H1 (cell line): ENCODE measurements at places on chromosomes 6 and 20.

DNA sequence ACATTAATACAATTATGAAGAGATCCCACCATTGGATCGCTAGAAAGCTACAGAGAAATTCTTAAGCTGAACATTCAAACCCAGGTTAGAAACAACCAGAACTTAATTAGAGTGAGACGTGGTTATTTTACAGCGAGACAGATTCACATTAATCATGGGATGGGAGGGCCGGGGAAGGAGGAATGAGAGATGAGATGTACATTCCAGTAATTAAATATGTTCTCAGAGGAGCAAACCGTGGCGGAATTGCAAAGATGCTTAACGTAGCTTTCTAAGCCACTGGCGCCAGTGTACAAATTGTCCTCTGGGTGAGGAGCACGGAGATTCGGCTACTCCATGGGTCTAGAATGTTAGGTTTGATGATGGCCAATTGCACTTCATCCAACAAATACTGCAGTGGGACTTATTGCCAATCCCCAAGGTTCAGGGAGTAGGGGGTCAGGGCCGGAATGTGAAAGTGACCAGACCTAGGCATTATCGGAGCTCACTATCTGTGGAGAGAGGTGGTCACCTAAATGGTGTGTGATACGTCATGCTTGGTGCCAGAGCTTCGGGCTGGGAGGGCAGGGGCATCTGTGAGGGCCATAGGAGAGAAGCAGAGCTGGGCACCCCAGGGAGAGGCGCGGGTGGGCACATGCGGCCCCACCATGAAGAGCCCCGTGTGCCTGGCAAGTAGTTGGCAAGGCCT lies 114.7 kb downstream of the EDN3 start:
- no peaks in the 10 kb centered on the region for H3K4me1 ChIP-seq
- H3K4me3 ChIP-seq = no peak overlapping the region
- H3K36me3 ChIP-seq = no peaks in the 10 kb centered on the region
- H3K27ac ChIP-seq = no peak overlapping the region

- H3K4me3 ChIP-seq = no peak overlapping the region
- H3K36me3 ChIP-seq = no peaks in the 10 kb centered on the region
- no peak for DNase-seq
- H3K4me1 ChIP-seq = no peaks in the 10 kb centered on the region
Observed at GRCh38 chr20:23251779-23252178, 98.8 kb upstream of the NXT1 start.

DNA sequence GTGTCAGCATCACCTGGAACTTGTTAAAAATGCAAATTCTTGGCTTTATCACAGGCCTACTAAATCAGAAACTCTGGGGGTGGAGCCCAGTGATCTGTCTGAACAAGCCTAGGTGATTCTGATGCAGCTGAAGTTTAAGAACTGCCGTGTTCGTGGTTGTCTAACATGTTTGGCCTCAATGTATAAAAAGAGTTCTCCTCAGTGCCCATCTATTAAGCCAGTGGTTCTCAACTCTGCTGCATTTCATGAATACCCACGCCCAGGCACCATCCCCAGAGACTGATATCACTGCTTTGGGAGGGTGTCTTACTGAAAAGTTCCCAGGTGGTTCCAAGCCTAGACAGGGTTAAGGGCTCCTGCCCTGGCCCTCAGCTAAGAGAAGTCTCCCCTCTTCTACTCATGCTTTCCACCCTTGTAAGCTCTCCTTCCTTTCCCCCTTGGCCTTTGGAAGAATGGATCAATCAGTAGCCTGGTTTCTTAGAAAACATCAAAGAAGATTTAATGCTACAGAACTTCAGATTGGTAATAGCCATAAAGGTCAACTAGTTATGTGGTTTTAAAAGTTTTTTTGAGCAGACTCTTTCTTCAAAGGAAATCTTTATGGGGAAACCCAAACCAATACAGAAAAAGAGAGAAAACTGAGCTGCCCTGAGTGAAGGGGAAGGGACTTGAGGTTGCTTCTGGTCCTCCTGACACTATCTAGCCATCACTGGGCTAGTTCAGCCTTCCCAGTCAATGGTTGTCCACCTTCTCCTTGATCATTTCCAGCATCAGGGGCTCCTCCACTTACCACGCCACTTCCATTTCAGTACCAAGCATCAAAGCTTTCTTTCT lies 38.9 kb upstream of the TNFAIP3 start:
- DNase-seq = no peak
- H3K27ac ChIP-seq = no peak overlapping the region
- no peaks in the 10 kb centered on the region for H3K27me3 ChIP-seq
- no peak overlapping the region for H3K4me3 ChIP-seq
- H3K36me3 ChIP-seq = no peaks in the 10 kb centered on the region
- H3K4me1 ChIP-seq = no peaks in the 10 kb centered on the region

DNA sequence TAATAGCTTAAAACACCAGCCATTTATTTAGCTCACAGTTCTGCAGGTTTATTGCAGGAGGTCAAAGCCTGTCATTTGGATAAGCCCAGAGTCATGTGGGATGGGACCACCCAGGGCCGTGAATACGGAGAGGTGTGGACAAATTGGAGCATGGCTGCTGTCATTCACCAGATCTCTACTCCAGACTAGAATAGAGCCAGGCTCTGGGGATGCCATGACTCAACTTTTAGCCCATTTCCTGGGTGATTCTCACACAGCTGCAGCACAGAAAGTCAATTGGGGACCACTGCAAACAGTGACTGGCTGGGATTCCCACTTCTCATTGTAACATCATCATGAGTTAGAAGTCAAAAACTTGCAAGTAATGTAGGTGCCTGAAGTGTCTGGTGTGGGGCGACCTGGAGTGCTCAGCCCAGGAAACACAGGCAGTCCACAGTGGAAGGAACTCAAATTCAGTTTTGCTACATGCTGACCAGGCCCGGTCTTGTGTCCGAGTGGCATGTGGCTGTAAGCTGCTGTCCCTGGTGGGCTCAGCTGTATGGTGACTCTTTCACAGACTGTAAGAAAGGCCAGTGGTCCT lies 174.3 kb downstream of the SCP2D1 start:
- no peaks in the 10 kb centered on the region for H3K27me3 ChIP-seq
- H3K36me3 ChIP-seq = no peaks in the 10 kb centered on the region
- H3K4me3 ChIP-seq = no peak overlapping the region
- no peaks in the 10 kb centered on the region for H3K4me1 ChIP-seq

- no peaks in the 10 kb centered on the region for H3K4me1 ChIP-seq
- H3K36me3 ChIP-seq = no peaks in the 10 kb centered on the region
- H3K27ac ChIP-seq = no peak overlapping the region
- no peaks in the 10 kb centered on the region for H3K27me3 ChIP-seq
- H3K4me3 ChIP-seq = no peak overlapping the region
- no peak for DNase-seq
Observed at GRCh38 chr20:19275630-19276071, 63.2 kb downstream of the SLC24A3 start.

- H3K4me1 ChIP-seq = peaks cover 7% of the 10 kb centered on the region; the same call in 1 of the 2 replicates
- H3K27me3 ChIP-seq = no peaks in the 10 kb centered on the region
- no peak overlapping the region for H3K27ac ChIP-seq
- H3K4me3 ChIP-seq = no peak overlapping the region
- H3K36me3 ChIP-seq = no peaks in the 10 kb centered on the region
Observed at GRCh38 chr20:5128886-5129285, 2.1 kb downstream of the CDS2 start.

- DNase-seq = no peak
- no peaks in the 10 kb centered on the region for H3K27me3 ChIP-seq
- H3K4me3 ChIP-seq = no peak overlapping the region
- no peaks in the 10 kb centered on the region for H3K36me3 ChIP-seq
- peaks cover 3% of the 10 kb centered on the region for H3K4me1 ChIP-seq
- no peak overlapping the region for H3K27ac ChIP-seq
Observed at GRCh38 chr6:136843210-136843609, 20.8 kb downstream of the PEX7 start.
